ENCODE measurements at places on chromosomes 6 and 20.

DNA sequence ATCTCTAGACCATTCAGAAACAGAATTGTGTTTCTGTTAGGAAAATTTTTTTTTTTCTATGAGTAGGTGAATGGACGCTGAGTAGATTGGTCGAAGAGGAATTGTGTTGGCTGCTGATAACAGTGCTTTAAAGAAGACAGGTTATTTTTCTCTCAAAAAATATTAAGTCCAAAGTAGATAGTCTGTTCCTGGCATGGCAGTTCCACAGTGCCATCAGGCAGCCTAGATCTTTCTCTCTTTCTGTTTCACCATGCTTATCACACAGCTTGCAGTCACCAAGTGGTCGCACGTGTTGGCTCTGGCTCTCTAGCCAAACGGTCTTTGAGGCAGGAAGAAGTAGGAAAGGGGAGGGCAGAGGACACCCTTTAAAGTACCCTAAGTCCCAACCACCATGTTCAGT lies 22.4 kb upstream of the SERINC3 start:
- no peak for DNase-seq

DNA sequence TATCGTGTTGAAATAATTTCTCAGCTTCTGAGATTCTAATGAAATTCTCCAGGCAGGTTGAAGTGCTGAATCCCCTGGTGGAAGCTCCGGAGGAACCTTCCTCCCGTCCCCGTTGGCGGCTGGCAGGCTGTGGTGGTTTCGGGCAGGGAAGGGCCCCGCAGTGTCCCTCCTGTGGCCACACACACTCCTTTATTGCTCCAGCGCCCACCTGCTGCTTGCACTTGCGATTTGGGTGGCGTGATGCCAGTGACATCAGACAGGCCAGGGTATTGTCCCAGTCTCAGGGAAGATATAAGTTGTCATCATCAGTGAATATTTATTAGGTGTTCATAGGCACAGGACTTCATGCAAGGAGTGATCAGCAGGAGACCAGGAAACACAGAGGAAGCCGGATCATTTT lies 530.4 kb downstream of the QKI start:
- peak; percentile 44 for DNase-seq

- DNase-seq: peak; percentile 20
These were observed 30.8 kb downstream of the KDM1B start for GRCh38 chr6:18186033-18186432.

DNA sequence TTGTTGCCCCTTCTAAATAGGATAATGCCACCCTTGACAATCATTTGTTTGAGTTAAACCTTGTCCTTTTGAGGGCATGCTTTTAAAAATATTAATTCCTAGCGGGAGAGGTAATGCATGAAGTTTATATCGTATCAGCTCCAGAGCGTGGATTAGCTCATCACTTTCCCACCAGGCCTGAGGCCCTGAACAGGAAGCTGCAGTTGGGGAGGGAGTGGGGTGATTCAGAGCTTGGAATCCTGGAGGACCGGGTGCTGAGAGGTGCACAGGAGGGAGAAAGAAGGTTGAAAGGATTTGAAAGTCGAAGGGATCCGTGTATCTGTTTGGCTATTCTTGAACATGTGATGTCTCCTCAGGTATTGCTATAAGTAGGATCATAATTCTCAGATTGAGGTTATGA lies 25.0 kb downstream of the ZDHHC14 start:
- peak; percentile 56 for DNase-seq

GRCh38 chr6:111936718-111937117 lies 63.5 kb upstream of the FYN start:
- no peak for DNase-seq

DNA sequence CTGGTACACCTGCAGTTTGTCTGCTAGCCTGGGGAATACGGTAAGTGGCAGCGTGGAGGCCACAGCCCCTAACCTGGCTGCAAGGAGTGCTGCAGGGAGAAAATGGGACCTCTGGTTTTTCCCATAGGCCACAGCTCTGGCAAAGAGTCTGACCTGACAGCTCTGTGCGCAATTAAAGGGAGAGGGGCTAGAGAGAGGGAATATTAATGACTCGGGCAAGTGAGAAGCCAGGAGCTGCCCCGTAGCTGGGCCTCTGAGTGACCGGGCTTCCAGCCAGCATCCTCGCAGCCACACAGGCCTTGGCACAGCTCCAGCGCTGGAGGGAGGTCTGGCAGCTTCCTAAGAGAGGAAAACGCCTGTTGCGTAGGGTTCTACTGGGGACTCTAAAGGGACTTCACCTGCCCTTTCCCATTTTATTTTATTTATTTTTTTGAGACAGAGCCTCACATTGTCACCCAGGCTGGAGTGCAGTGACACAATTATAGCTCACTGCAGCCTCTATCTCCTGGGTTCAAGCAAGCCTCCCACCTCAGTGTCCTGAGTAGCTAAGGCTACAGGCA lies 18.2 kb upstream of the OCSTAMP start:
- DNase-seq: peak; percentile 95

- no peak for DNase-seq
These were observed 24.4 kb downstream of the DNAH8 start for GRCh38 chr6:38739532-38739931.

DNA sequence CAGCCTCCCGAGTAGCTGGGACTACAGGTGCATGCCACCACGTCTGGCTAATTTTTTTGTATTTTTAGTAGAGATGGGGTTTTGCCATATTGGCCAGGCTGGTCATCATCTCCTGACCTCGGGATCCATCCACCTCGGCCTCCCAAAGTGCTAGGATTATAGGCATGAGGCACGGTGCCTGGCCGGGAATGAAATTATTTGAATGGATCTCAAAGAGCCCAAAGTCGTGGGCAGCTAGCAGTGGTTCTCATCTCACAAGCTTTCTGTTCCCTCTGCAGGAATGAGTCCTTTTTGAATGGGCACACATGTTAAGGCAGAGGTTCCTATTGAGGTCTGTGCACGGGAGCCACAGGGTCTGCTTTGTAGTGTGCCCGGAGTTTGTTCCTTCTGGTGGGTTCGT lies 34.9 kb downstream of the PPP1R3G start:
- DNase-seq: no peak

- peak; percentile 59 for DNase-seq
These were observed 77.6 kb downstream of the SAMD5 start for GRCh38 chr6:147586044-147586443.

- DNase-seq: no peak
These were observed 95.1 kb upstream of the EXOC2 start for GRCh38 chr6:788058-788457.

GRCh38 chr6:165615636-165616035 lies 47.4 kb downstream of the PDE10A start:
- DNase-seq: peak; percentile 10

DNA sequence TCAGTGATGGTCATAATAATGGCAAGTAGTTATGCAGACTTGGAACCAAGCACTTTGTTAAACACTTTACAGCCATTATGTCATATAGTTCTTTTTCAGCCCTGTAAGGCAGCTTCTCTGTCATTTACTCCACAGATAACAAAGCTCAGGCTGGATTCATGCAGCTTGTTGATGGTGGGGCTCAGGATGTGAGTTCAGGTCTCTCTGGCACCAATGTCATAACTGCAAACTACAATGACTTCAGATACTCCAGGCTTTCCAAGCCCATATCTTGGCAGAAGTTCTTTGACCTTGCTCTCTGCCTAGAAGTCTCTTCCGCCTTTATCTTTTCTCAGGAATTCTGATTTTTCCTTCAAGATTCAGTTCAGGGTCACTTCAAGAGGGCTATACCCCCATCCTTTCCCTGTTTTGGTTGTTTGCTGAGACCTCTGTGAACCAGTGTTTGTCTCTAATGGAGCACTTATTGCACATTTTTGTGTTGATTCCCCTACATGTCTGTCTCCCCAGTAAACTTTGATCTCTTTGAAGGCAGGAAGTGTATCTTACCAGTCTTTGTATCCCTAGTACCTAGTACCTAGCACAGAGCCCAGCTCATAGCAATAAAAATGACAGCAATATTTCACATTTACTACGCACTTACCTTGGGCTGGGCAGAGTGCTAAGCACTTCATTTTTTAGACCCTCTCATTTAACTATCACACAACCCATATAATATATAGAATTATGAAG lies 19.7 kb upstream of the EFHC1 start:
- DNase-seq: no peak

- DNase-seq: no peak
These were observed 50.6 kb downstream of the SOD2 start for GRCh38 chr6:159642481-159642880.

GRCh38 chr20:2206957-2207769 lies 88.6 kb upstream of the TGM3 start:
- DNase-seq: peak; percentile 88

All from astrocyte of the hippocampus (primary cell).